Tibial nerve (tissue), 4 donors: ENCODE measurements at places on chromosomes 11 and 22.

- DNase-seq, result no peak
Measured at GRCh38 chr11:125290263-125290662, 125.7 kb downstream of the PKNOX2 start.

DNA sequence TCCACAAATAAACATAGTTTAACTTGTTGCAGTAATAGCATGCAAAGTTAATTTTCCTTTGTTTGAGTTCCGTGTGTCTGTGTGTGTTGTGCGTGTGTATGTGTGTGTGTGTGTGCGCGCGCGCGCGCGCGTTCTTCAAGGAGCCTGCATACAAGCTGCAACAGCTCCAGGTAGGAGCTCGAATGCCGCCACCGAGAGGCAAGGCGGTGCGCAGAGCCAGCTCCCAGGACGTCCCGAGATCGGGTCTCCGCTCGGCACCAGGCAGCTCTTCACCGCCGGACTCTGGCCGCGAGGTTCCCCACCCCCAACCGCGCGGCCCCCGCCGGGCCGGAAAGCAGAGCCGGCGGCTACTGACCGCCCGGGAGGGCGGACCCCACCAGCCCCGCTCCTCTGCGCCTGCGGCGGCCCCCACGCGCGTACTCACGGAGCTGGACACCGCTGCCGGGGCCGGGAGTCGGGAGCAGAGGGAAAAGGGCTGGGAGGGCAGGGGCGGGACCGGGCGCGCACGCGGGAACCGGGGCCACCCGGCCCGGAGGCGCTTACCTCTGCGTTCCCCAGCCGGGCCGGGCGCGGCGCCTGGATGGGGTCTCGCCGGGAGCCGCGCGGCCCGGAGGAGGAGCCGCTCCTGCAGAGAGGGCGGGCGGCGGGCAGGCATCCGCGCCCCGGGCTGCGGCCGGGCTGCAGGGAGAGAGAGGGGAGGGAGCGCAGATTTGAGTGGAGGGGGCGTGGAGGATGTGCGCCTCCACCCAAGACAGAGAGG, 40.4 kb upstream of the AKIP1 start:
- DNase-seq, result peak; percentile 23

DNA sequence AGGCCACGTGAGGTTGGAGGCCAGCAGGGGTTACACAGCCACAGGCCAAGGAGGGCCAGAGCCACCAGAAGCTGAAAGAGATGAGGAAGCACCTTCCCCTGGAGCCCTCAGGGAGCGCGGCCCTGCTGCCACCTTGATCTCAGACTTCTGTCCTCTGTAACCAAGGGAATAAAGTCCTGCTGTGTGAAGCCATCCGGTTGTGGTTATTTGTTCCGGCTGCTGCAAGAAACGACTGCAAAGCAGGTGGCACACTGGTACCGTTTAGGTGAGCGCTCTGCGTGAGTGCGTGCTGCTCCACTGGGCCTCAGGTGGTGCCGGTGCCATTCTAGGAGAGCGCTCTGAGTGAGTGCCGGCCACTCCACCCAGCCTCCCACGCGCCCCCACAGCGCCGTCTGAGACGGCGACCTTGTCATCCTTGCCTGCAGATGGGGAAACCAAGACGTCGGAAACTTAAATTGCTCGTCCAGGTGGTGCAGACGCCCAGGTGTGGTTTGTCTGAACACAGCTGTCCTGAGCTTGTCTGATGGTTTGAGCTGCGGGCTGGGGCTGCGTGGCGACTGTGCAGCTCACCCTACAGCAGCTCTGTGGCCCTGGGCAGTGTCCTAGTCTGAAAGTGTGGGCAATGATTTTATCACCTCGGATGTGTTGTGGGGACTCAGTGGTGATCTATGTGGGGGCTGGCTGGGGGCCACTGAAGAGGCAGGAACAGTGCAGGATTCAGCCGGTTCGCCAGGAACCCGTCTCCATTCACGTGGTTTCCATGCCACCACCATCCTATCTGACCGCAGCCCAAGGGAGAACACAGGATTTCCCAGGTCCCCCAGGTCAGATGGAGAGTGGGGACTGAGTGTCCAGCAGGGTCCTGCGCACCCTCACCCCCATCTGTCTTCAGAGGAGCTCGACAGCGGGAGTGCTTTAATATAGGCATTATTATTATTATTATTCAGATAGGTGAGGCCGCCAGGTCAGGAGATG, 4.6 kb upstream of the MRGPRG start:
- DNase-seq, result no peak

GRCh38 chr11:23310276-23310675, 450.0 kb upstream of the CCDC179 start:
- DNase-seq, result no peak

- DNase-seq, result no peak
Measured at GRCh38 chr11:79198898-79199250, 242.0 kb downstream of the TENM4 start.

DNA sequence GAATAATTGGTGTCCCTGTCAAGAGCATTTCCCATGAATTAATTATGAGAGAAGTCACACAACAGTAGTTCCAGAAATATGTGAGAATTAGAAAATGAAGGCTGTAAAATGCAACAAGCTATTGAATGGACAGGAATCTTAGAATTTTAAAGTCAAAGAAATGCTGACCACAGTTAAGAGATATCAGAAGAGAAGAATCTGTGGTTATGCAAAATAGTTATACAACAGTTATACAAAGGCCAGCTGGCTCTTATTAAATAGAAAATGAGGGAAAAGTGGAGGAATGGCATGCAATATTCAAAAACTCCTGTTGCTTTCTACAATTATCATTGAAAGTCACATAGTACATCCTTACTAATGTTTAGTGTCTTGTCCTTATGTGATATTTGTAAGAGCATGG, 27.4 kb downstream of the CASP12 start:
- DNase-seq, result no peak
